Stimulated activated CD8-positive, alpha-beta memory T cell treated with anti-CD3 and anti-CD28 coated beads, Interleukin-12 subunit alpha, Interleukin-12 subunit beta, amount 100 ng/mL, for 4 hours (primary cell): ENCODE measurements at places on chromosomes 4 and X.

DNA sequence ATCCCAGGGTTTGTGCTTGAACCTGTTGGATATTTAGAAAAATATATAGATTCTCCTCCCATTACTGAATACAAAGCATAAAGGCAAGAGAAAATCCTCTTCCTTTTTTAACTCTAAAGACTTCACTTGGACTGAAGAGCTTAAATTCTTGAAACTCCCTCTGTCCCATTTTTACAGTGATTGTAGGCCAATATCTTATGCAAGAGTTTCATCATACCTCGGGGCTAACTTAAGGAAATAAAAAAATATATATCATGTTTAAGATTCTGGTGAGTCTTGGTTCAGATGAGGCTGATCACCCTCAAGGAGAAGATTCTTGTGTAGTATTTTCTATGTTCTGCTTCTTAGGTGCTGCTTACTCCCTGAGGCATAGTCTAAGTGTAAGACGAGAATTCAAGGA is 1449.6 kb downstream of the C4orf33 start:
- DNase-seq = no peak

DNA sequence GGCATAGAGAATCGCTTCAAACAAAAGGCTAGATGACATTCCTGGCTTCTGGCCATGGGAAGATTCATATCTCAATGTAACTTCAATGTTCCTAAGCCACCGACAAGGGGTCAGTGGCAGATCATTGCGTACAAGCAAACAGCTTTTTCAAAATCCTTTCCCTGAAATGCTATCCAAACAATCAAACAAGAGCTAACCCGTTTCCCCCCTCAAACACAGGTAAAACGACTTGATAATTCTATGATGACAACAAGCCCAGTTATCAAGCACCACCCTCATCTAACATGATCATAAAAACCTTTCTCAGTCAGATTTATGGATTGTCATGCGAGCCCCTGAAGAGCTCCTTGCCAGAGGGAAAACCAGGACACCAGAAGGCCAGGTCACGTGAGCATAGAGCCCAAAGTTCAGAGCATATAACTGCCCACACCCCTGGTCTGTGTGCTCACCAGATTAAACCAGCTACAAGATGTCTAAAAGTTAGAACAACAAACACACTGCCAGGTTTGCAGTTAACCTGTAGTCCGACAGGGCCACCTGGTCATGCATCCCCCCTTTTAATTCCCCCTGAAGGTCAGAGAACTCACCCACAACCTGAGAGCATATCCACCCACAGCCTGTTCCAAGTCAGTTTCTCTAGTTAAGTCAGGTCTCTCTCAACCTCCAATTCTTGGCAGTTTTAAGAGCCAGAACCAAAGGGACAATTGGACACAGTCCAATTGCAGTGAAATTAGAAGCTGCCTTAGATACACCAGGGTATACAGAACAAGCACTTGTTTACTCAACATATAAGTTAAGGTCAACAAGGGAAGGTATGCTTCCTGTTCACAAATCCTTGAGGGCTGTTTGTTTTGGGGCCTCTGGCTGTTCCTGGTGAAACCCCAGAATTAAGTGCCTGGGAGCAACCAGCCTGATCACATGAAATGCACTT is 248.1 kb upstream of the PPARGC1A start:
- no peak for DNase-seq

- DNase-seq = no peak
Observed at GRCh38 chr4:121182296-121182695, 18.2 kb upstream of the TNIP3 start.

DNA sequence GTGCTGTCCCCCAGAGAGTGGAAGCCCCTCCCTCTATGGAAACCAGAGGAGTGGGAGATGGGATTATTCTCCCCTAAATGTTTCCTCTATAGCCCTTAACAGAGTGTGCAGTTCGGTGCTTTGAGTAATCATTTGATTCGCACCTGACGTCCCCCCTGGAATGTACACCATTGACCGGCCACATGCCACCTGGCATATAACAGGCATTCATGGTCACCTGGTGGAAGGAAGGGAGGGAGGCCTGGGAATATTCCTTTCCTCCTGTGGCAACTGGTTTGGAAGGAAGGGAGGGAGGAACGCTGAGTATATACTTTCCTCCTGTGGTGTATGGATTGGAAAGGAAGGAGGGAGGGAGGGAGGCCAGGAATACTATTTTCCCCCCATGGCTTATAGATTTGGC is 77.2 kb downstream of the CRMP1 start:
- DNase-seq = no peak

GRCh38 chr4:6703786-6704185 is 5.9 kb downstream of the MRFAP1L1 start:
- DNase-seq = no peak
